GM13977 (cell line): ENCODE measurements at places on chromosomes 5 and 9.
A peak's percentile ranks its signal among the peaks of the same experiment; 100 is the strongest.

- DNase-seq = no peak
Observed at GRCh38 chr5:158752656-158752973, 347.1 kb downstream of the EBF1 start.

GRCh38 chr5:31770998-31771397, 132.1 kb downstream of the PDZD2 start:
- peak; percentile 66 for DNase-seq

DNA sequence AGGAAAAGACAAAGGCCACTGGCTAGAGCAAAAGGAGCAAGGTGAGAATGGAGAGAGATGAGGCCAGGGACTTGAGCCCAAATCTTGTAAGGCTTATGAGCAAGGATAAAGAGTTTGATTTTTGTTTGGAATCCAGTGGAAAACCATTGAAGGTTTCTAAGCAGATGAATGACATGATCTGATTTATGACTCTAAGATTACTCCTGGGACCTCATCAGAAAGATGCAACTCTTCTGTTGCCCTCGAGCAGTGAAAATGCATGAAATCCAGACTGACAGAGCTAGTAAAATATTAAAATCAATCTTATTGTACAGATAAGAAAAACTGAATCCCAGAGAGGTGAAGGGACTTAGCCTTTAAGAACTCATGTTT, 677 bp downstream of the MFAP3 start:
- DNase-seq = no peak

DNA sequence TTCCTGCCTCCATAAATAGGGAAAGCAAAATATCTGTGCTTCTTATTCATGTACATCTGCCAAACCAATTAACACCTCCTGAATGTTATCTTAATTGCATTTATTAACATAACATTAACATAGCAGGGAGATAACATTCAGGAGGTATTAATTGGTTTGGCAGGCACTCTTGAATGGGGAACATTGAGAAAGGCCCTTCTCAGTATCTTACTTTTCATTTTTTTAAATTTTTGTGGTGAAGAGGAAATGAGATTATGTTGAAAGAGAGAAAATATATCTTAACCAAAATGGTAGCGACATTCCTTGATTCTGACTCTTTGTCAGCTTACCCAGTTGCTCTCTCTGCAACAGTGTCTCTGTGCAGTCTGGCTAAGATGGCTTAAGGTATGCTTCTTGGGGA, 100.4 kb upstream of the TLE1 start:
- no peak for DNase-seq

GRCh38 chr5:148060881-148061280, 2.9 kb upstream of the SPINK5 start:
- no peak for DNase-seq
